ENCODE measurements at places on chromosomes 12 and 14.
A peak's percentile ranks its signal among the peaks of the same experiment; 100 is the strongest.

- peak; percentile 46 for DNase-seq
These were observed 1.8 kb downstream of the TBC1D30 start for GRCh38 chr12:64826234-64826633.

DNA sequence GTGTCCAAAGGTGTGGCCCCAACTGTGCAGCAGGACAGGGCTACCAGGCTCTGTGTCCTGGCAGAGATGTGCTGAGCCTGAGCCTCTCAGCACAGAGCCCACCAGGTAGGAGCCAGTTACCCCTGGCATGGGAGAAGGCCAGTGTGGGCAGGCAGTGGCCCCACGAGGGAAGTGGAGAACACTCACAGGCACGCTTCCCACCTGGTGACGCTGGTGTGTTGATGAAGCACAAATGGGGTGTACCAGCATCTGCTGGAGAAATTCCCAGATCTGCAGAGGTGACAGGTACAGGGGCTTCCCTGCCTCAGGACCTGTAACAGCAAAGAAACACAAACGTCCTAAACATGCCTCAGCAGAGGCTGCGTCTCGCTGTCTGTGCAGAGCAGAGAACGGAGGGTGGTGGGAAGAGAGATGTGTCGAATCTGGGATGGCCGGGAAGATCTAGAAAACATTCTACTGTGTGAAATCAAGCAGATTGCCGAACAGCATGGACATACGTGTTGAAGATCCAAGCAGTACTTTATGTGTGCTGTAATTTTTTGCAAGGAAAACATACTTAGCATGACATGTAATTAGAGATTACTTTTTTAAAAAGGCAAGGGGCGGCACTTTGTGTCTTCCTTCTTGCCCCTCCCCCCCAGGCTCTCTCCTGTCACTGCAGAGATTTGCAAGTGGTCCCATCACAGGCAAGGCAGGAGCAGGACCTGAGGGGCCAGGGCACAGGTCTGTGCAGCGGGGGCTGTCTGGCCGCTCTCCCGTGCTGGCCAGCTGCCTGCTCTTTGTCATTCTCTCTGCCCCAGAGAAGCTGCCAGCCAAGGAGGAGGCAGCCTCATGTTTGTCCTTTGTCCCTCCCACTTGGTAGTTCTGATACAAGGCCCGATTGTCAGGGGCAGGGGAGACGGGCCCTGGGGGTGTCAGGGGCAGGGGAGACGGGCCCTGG is 17.3 kb downstream of the HIP1R start:
- DNase-seq: no peak

- no peak for DNase-seq
These were observed 5.6 kb downstream of the ZNF385A start for GRCh38 chr12:54378796-54379397.

DNA sequence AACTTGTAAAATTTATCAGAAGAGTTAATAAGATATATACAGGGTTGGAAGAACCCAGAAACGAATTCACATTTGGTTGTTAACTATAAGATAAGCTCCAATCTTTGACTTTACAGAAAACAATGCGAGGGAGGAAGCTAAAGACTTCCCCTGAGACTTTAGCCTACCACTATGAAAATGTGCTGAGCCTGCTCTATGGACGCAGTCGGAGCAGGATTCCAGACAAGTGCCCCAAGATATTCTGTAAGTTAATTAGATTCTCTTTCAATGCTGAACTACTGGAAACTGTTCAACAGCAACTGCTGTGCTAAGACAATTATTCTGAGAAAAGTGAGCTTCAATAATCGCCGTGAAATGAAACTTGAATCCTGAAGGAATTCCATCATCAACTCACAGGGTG is 8.3 kb upstream of the LRRC10 start:
- DNase-seq: no peak

GRCh38 chr12:101459642-101460346 is 15.3 kb upstream of the SPIC start:
- no peak for DNase-seq

All from NCI-H2081 treated with DMSO at 0.1 percent for 48 hours (cell line).